H4 (cell line): ENCODE measurements at places on chromosomes 13 and 19. TPM values are rescaled to one million over a fixed set of nuclear protein-coding genes. Genes with fewer than 3 reads are reported as not detected.

The POLR1G gene
- 6.8 and 9.0 TPM in 2 replicates for total RNA-seq

The PPM1N gene
- 0.21 and 1.1 TPM in 2 replicates for total RNA-seq

DNA sequence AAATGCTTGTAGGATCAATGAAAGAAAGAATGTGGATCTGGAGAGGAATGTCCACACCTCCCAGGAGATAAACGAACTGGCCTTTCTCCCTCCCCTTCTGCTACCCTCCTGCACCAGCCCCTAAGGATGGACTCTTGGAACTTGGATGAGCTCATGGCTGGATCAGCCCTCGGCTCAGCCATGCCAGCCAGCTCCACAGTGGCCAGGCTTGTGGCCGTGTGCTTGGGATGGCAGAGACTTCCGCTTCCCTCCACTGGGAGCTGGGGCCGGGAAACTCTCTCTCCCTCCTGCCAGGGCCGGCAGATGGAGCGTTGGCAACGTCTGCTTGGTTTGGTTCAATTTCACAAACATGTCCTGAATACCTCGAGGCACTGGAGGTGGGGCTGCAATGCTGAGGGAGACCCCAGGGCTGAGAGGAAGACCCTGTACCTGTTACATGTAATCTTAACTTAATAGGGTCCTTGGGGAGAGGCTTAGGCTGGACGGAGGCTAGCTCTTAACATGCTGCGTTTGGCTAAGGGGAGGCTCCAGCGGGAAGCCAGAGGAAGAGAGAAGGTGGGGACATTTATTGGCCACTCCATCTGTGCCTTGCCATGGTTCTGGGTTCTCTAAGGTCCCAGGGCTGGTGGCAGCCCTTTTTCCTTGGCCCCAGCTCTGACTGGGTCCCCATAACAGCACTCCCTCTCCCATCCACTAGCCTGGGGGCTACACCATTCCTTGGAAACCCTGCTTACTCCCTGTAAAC lies 152.5 kb downstream of the IER2 start:
- DNase-seq = no peak

- no peak for DNase-seq
Measured at GRCh38 chr13:74683411-74683810, 549.2 kb upstream of the KLF12 start.

DNA sequence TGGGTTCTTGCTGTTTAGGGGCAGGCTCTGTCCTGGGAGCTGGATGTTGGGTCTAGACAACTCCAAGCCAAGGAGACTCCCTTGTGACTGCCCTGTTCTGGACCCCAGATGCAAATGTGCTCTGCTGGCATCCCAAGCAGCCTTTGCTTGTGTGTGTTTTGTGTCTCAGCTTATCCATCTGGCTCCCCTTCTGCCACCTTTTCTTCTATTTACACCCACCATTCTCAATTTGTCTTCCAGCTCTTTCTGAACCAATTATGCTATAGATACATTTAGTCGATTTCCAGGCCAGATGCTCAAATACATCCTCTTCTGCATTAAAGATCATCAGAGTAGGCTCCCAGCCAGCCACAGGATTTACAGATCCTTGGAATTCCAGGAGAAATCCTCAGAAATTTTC lies 115.0 kb upstream of the SLC7A1 start:
- no peak for DNase-seq
